NCI-H226 (cell line): ENCODE measurements at places on chromosomes 3 and 15.

DNA sequence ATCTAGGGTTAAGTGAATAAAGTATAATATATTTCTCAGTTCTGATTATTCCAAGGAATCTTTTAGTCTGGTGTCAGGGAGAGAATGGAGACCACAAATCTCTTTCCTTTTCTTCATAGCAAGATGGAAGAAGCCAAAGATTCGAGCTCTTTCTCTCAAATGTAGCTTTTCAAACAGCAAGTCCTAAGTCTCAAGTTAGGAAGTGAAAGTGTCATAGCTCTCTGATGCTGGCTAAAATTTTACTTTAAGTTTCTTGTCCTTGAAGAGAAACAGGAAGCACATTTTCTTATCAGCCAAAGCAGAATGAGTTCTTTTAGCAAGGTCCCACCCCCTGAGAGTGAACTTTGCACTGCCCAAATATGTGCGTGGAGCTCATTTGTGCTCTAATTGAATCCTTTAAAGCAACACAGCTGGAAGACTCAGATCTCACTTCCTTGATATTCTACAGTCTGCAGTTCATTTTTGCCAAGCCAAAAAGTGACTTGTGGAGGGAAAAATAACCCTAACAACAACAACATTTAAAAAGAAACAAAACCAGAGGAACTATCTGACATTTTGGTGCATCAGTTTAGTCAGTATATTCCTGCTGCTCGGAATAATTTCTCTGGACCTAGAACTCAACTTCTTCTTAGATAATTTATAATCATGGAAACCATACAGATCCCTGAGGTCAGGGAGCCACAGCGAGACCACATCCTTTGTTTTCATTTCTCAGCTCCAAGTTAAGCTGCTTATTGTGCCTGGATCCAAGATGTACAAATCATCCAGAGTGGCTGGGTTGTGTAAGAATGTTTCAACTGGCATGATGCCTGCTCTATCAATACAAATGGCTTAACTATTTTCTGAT, 238.7 kb upstream of the P2RY1 start:
- DNase-seq, result no peak

GRCh38 chr15:88071141-88071540, 185.4 kb downstream of the NTRK3 start:
- DNase-seq, result no peak

DNA sequence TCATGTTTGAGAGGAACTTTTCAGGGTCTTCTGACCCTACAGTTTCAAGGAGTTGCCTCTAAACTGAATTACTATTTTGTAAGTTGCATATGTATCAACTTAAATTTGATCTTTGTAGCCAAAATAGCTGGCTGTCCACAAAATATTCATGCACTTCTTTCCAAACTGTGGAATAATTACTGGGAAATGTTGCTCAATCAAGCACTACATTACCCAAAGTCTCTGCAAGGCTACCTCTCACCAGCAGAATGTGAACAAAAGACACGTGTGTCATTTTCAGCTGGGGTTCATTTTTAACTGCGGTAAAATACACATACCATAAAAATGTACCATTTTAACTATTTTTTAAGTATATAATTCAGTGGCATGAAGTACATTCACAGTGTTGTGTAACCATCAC, 320.4 kb downstream of the CTNNB1 start:
- DNase-seq, result no peak

GRCh38 chr3:187974871-187975271, 179.1 kb upstream of the LPP start:
- DNase-seq, result no peak

GRCh38 chr3:111311709-111312235, 230.2 kb upstream of the CD96 start:
- peak; percentile 89 for DNase-seq

GRCh38 chr15:78923015-78923414, 21.8 kb downstream of the CTSH start:
- no peak for DNase-seq

DNA sequence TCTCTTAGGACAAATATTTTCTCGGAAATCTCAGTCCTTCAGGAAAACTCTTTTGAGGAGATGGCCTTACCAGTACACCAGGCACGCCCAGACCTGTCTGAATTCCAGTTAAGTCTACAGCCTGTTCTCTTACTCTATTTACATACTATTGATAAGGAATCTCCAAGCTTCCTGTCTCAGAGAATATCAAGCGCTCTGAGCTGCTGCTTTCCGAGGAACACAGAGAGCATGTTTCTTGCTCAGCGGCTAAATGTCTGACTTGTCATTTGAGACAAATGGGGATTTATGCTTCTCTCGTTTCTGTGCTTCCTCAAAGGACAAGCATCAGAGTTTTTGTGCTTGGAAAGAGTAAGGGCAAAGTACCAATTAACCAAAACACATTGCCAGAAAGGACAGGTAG, 112.4 kb upstream of the CCDC54 start:
- no peak for DNase-seq

DNA sequence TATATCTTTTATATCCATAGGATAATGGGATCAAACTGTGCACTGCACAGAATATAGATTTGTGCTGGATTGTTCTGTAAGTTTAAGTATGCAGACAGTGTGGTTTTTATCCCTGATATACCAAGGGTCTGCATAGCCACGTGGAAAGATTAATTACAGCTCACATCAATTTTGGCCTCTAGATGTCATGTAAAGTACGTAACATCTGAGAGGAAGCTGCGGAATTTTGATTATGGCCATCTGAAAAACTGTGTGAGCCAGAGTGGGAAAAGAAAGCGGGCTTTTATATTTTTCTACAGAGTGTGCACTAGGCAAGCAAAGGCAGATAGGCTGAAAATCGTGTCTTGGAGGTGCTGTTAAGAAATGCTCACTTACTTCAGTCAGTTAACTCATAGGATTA, 562.7 kb downstream of the GBE1 start:
- DNase-seq, result no peak

GRCh38 chr3:29683018-29683993, 402.4 kb downstream of the RBMS3 start:
- peak; percentile 95 for DNase-seq

- DNase-seq, result no peak
These were observed 2.0 kb downstream of the NGLY1 start for GRCh38 chr3:25781145-25781757.

- DNase-seq, result no peak
These were observed 58.7 kb downstream of the BOC start for GRCh38 chr3:113270068-113270467.
